ENCODE measurements at places on chromosomes 11 and 22.

DNA sequence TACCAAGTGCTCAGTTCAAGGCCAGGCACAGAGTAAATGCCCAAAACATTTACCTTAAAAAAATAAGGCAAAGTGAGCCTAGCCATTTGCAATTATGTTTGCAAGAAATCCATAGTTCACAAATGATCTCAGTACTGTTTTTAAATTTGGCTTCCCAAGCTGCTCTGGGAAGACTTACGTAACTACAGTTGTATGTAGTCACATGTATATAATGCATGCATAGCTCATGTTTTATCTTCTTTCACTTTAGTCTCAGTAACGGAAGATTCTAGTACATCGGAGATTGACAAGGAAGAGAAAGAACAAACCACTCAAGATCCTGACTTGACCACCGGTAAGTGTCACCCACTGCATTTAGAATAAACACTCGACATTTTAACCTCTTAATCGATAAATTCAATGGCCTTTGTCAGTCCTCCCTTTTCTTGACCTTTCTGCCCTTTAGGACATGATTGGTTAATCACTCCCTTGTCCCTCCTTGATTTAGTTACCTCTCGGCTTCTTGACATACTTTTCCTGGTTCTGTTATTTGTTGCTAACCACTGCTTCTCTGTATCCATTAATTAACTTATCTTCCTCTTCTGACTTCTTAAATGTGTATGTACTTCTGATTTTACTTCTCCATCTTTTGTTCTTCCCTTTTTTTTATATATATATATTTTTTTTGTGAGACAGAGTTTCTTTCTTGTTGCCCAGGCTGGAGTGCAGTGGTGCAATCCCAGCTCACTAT is 18.0 kb upstream of the JHY start:
- DNase-seq = no peak

DNA sequence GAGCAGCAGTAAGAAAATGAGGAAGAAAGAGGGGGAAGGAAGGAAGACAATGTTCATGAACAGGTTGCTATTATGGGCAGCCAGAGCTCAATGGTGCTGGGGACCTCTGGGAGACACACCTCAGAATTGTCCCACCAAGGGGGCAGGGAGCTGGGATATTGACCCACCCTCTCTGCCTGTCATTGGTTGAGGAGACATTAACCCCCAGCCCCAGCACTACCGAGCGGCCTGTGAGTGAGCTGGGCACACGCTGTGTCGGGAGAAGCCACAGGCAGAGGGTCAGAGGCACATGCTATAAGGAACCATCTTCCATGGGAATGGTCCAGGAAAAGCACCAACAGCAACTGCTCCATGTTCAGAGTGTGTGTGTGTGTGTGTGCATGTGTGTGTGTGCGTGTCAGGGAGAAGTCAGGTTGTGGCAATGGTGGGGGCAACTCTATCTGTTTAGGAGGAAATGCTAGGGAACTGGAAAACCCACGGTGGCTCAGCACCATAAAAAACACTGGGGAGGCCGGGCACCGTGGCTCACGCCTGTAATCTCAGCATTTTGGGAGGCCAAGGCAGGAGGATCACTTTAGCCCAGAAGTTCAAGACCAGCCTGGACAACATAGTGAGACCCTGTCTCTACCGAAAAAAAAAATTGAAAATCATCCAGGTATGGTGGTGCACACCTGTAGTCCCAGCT is 49.2 kb downstream of the CD6 start:
- DNase-seq = no peak

DNA sequence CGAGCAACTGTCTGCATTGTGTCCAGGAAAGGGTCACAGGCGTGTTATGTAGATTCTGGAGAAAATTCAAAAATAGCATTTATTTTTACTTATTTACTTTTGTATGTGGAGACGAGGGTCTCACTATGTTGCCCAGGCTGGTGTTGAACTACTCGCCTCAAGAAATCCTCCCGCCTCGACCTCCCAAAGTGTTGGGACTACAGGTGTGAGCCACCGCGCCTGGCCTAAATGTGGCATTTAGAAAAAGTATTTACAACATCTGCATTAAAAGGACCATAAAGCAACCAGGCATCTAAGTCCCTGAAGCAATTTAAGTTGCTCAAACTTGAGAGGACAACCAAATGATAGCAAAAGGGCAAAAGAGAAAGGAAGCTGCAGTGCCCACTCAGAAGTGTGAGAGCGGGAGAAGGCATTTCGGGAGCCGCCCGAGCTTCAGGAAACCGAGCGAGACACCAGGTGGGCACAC is 595 bp downstream of the TRIM66 start:
- DNase-seq = no peak

DNA sequence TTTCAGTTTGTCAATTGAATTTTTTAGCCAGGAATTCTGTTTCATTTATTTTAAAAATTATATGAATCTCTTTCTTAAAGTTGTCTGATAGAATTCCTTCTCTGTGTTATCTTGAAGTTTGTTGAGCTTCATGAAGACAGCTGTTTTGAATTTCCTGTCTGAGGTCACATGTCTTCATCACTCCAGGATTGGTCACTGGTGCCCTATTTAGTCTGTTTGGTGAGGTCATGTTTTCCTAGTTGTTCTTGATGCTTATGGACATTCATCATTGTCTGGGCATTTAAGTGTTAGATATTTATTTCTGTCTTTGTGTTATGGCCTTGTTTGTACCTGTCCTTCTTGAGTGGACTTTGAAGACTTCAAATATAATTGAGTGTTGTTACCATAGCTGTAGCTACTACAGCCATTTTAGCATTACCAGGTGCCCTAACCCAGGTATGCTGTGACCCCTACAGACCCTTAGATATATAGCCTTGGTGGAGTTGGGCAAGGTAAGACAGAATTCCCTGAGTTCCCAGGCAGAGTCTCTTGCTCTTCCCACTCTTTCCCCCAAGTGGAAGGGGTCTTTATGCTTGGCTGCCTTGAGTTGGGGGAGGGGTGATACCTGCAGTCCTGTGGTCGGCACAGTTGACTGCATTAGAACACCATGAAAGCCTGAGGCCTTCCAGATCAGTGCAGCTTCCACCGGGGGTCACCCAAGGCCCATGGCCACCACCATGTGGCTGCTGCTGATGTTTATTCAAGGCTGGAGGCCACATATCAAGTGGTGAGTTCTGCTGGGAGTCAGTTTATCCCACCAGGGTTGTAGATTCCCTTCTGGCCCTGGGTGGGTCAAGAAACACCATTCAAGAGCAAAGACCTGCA is 229.6 kb downstream of the DYNC2H1 start:
- no peak for DNase-seq

- DNase-seq = no peak
Measured at GRCh38 chr11:86067009-86067850, 1.7 kb downstream of the PICALM start.

- DNase-seq = no peak
Measured at GRCh38 chr11:73343076-73343873, 32.9 kb upstream of the RELT start.

DNA sequence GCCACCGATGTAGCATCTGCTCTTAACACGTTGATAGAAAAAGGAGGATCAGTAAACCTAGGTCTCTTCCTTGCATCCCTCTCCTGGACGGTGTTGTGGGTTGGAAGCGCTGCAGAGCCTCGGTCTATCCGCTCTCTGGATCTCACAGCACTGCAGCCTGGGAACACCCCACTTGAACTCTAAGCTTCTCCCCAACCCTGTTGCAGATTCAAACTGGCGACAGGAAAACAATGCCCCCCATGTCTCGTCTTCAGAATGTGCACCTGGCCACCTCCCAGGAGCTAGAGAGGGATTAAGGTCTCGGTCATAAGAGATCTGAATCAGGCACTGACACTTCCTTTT is 454 bp downstream of the TMEM218 start:
- peak; percentile 19 for DNase-seq

GRCh38 chr11:59459916-59460315 is 3.2 kb downstream of the OR4D6 start:
- DNase-seq = no peak

- peak; percentile 37 for DNase-seq
Measured at GRCh38 chr11:90434858-90435257, 212.0 kb upstream of the CHORDC1 start.

DNA sequence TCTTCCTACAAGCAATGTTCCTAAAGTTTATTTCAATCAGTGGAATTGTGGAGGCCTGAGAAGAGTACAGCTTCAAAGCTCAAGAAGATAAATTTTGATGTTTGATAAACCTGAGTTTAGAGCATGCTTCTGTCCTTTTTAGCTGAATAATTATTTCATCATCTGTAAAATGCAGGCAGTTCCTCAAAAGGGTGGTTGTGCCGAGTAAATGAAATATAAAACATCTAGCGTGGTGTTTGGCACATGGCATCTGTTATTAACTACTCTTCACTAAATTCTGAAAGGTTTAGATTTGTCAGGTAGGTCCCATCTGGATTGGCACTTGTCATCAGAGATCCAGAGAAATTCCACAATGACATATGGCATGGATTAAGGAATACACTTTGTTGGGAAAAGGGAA is 155.1 kb downstream of the DDX10 start:
- DNase-seq = no peak

DNA sequence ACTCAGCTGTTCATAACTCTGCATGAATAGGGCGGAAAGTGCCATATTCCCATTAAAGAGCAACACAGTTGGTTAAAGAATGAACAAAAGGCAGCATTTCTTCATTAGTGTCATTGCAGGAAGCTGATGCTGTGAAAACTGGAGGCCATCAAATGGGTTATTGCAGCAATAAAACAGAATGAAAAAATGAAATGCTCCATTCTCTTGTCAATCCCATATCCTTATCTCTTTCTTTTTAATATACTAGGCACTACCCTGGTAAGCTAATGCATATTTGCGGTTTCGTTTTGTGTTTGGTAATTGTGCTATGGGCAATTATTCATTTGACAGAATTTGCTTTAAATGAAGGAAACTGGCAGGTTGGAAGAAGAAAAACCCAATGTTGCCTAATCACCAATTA is 25.3 kb downstream of the C11orf71 start:
- no peak for DNase-seq

DNA sequence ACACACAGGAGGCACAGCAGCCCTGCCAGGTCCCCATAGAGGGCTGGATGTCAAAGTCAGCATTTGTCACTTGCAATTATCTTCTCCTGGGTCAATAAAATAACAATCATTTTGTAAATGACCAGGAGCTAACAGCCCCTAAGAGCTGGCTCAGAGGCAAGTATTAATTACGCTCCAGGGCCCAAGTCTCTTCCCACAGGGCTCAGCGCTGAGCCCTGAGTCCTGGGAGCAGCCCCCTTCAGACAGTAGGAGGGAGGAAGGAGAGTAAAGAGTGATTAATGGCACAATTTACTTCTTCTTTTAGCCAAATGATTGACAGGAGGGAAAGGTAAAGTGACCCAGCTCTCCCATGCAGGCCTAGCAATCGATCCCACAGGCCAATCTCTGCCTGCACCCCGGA is 99.0 kb upstream of the DRD2 start:
- no peak for DNase-seq

- DNase-seq = no peak
Measured at GRCh38 chr11:75301131-75301530, 50.3 kb downstream of the ARRB1 start.

GRCh38 chr22:37500745-37501609 is 14.8 kb upstream of the MFNG start:
- no peak for DNase-seq

DNA sequence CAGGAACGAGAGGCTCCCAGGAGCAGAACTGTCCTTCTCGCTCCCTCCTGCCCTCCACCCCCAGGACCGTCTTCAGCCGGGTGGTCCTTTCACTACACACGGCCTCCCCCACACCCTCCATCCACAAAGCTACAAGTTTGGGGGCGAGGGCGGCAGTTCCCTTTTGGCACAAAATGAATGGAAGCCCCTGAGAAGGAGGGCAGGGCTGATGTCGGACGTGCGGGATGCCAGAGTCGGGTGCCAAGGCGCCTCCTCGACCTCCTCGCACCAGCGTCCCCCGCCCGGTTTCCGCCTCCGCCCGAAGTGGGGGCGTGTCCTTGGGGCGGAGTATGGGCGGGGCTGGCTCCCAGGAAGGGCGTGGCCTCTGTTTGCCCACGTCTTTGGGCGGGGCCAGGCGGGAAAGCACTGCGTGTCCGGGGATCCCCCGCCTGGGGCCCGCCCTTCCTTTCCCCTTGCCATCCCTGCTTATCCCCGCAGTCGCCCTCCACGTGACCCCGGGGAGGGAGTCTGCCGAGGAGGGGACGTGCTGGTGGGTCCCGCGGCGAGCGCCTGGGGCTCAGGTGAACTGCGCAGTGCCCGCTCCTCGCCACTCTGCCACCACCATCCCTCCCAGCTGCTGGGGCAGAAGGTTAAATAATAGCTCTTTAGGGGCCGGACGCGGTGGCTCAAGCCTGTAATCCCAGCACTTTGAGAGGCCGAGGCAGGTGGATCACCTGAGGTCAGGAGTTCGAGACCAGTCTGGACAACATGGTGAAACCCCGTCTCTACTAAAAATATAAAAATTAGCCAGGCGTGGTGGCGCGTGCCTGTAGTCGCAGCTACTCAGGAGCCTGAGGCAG is 937 bp upstream of the EFEMP2 start:
- DNase-seq = peak; percentile 96

- DNase-seq = no peak
Measured at GRCh38 chr11:132357811-132358572, 987.6 kb downstream of the NTM start.

DNA sequence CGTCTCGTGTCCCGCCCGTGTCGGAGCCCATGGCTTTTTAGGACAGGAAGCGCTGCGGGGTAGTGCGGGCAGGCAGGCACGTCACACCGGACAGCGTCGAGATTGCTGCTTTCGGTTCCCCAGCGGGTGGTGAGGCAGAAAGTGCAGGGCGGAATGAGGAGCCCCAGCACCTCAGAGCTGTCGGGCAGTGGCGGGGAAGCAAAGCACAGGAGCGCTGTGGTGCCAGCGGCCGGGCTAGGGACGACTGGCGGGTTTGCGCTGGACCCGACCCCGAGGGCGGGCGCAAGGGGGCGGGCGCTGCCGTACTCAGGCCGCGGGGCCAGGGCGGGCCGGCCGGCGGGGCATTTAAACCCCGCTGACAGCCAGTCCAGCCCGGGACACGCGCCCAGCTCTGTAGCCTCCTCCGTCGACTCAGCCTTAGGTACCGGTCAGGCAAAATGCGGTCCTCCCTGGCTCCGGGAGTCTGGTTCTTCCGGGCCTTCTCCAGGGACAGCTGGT is at the start of gene SLC37A2:
TSS of gene SLC37A2 (plus strand) at position 375 of the 498 bp plus-strand sequence. CDS start at position 438, 63 bp downstream.
- DNase-seq = peak; percentile 56

DNA sequence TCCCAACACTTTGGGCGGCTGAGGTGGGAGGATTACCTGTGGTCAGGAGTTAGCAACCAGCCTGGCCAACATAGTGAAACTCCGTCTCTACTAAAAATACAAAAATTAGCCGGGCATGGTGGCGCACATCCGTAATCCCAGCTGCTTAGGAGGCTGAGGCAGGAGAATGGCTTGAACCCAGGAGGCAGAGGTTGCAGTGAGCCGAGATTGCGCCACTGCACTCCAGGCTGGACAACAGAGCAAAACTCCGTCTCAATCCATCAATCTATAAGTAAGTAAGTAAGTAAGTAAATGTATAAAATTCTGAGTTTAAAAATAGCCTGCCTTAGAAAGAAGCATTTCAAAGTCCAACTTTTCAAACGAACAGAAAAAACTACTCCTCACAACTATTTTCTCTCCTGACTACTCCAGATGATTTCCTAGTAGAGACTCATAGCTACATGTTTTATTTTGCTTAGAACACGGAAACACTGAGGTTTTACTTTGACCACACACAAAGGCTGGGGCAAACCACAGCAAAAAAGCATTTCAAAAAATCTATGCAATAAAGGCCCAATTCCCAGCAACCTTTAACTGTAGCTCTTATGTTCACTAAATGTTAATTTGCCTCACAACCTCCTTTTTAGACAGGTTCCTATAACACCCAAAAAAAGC is 16.3 kb downstream of the SPTY2D1 start:
- no peak for DNase-seq

Measured in testis (tissue), 5 donors.